Right ventricle myocardium superior (tissue), 1 donor: ENCODE measurements at places on chromosomes 3 and 15. TPM values are rescaled to one million over a fixed set of nuclear protein-coding genes. Genes with fewer than 3 reads are reported as not detected.

ASB14 gene
- total RNA-seq = 13.4 TPM

INO80 gene
- 9.4 TPM for total RNA-seq

DNA sequence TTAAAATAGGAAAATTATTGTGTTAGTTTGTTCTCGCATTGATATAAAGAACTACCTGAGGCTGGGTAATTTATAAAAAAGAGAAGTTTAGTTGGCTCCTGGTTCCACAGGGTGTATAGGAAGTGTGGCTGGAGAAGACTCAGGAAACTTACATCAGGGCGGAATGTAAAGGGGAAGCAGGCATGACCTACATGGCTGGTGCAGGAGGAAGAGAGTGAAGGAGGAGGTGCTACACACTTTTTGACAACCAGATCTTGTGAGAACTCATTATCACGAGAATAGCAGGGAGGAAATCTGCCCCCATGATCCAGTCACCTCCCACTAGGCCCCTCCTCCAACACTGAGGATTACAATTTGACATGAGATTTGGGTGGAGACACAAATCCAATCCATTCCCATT lies 490.7 kb downstream of the RBMS3 start:
- DNase-seq = no peak

HYAL1 gene
- 66.5 TPM for total RNA-seq

TRIM42 gene
- not detected for total RNA-seq

- peak; percentile 66 for DNase-seq
Observed at GRCh38 chr3:157127831-157128767, 31.8 kb downstream of the CCNL1 start.

FBXO40 gene
- total RNA-seq = 207 TPM

DNA sequence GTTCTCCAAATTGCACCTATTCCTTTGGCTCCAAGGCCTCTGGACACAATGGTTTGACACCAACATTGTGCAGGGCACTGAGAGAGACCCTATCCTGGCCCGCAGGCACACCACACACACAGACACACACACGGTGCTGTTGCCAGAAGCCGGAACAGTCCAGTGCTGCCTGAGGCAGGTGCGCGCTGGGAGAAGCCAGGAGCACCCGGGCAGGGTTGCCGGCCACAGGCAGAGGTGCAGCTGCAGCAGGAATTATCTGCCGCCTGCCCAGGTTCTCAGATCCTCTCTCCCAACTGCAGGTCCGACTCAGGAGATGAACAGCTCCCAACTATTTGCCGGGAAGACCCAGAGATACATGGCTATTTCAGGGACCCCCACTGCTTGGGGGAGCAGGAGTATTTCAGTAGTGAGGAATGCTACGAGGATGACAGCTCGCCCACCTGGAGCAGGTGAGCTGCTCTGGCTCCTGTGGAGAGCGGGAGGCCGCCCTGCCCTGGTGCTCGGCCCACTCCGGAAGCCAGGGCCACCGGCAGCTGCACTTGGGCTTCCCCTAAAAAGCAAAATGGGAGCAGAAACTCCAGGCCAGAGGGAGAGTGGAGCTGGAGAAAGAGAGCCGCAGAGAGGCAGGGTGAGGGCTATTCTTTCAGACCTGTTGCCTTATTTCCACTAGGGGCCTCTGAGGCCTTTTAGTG lies 42.9 kb downstream of the CHDH start:
- no peak for DNase-seq

CKMT1B gene
- total RNA-seq = 0.75 TPM

GRCh38 chr3:31508452-31509146 lies 24.1 kb upstream of the STT3B start:
- DNase-seq = no peak

CYP11A1 gene
- 0.51 TPM for total RNA-seq

GRCh38 chr3:134078169-134078831 lies 48.6 kb upstream of the SLCO2A1 start:
- no peak for DNase-seq

GRCh38 chr3:43734685-43735084 lies 43.9 kb downstream of the ABHD5 start:
- DNase-seq = no peak

DNA sequence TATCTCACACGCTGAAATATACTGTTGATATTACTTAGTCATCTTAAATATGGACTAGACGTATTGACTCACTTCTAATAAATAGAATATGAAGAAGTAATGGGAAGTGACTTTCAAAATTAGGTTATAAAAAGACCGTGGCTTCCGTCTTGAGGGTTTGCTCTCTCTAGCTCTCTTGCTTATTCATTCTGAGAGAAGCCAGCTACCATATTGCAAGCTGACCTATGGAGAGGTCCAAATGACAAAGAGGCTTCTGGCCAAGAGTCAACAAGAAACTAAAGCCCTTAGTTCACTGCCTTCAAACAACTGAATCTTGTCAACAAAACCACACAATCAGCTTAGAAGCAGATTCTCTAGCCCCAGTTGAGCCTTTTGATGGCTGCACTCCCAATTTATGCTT lies 46.1 kb downstream of the SLC9C1 start:
- DNase-seq = no peak

GRCh38 chr3:26369133-26369532 lies 253.4 kb upstream of the LRRC3B start:
- DNase-seq = no peak

GRCh38 chr3:53478166-53478830 lies 16.1 kb upstream of the CACNA1D start:
- DNase-seq = no peak

GRCh38 chr3:12288182-12289129 lies at the start of gene PPARG:
Gene PPARG (plus strand): TSS chr3:12289070. CDS start chr3:12379712, 90,642 bp downstream.
- peak; percentile 62 for DNase-seq

DNA sequence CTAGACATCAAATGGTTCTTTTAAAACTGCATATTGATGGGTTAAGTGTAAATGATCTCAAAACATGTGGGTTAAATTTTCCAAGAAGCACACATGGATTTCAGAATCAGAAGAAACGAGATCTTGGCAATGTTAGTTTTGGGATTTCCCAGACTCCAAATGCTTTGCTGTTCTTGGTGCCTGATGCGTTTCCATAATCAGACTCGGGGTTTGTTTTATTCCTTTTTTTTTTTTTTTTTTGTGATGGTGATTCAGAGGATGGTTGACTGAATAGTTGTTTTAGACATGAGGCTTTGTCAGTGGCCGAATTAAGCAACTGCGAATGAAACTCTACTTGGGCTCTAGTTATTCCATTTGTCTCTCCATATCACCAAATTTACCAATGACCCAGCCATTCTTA lies 52.2 kb upstream of the FAM98B start:
- no peak for DNase-seq

DNA sequence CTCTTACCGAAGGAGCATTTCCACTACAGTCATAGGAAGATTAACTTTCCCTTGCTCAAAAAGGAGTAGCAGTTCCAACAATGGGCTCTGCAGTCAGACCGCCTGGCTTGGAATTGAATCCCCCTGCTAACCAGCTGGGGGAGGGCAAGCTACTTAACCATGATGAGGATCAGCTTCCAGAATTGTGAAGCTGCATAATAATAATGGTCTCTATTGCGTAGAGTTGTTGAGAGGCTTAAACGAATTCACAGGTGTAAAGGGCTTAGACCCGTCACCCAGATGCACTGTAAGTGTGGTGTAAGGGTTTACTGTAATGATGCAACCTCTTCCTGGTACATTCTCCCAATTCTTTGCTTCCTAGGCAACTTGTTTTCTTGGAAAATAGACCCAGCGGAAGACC lies 185.2 kb upstream of the RGMA start:
- no peak for DNase-seq

EMC7 gene
- 59.3 TPM for total RNA-seq

DNA sequence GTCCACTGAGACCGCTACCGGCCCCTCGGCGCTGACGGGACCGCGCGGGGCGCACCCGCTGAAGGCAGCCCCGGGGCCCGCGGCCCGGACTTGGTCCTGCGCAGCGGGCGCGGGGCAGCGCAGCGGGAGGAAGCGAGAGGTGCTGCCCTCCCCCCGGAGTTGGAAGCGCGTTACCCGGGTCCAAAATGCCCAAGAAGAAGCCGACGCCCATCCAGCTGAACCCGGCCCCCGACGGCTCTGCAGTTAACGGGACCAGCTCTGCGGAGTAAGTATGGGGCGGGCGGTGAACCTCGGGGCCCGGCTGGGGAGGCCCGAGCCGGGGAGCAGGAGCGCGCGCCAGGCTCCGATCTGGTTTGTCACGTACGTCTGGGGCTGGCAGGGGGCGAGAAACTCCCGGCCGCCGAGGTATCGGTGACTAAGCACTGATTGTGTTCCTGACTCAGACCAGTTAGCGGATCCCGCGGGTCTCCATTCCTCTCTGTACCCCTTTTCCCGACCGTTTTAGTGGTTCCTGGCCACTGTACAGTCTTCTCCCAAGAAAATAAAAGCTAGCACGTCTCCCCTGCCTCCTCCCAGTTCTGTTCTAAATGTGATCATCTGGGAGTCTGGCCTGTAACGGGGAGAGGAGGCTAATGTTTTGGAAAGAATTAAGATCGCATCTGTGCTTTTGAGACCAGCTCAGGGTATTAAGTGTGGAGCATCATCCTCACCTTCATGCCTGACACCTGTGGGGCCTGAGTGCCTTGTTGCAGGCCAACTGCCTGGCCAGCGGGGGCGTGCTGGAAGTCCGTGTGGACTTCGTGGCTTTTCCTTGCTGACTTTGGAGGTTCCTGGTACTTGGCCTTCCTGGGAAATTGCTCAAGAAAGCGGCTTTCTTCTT lies 691 bp downstream of the MAP2K1 start:
- DNase-seq = peak; percentile 77
